Erythroblast (primary cell): ENCODE measurements at places on chromosomes 11 and 22.

DNA sequence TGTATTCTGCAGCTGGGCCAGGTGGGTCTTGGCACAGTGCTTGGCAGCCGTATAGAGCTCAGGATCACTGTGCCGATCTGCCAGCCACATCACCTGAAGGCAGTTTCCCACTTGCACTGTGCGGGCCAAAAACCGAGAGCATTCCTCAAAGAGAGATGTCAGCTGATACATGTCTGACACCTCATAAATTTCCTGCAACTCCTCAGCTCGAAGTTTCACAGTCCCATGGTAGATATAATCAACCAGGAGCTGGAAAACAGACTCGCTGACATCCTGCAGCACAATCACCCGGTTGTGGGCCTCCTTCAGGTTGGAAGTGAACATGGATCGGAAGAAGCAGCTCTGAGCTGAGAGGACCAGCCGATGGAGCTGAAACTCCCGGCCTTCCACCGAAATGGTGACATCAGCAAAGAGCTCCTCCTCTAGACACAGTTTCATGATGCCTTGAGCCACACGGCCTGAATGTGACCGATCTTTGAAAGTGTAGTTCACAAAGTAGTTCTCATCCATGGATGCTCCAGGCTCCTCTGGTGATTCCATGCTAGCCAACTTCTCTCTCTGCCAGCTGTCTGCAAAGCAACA is 1.2 kb downstream of the KBTBD4 start:
- DNase-seq = no peak

GRCh38 chr11:94203070-94203469 is 74.4 kb downstream of the PANX1 start:
- peak; percentile 48 for DNase-seq

- no peak for DNase-seq
These were observed 335.7 kb downstream of the DDX10 start for GRCh38 chr11:109000531-109000930.

DNA sequence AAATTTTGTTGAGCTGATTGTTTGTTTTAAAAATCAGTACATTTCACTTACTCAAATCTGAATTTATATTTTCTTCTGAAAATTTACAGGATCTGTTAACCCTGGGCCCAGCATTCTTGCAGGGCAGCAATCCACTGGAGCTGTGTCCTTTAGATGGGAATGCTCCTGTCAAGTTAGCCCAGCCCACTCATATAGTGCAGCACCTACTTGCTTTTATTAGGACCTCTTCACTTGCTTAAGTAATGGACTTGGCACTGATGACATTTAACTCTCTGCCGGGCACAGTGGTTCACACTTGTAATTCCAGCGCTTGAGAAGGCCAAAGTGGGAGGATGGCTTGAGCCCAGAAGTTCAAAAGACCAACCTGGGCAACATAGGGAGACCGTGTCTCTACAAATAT is 89.6 kb downstream of the HSD17B12 start:
- no peak for DNase-seq

DNA sequence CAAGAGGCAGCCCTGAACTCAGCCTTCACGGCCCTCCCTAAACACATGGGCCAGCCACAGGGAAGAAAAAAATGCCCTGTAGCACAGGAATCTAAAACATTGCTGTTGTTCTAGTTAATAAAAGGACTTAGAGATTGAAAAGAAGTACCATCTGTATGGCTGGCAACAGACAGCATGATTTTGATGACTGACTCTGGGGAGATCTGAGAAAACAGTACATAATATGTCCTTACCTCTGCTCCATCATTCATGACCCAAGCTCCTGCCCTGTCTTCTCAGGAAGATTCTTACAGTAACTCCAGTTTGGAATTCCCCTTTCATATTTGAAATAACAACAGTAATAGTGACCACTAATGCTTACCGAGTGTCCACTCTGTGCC is 244.2 kb downstream of the ETS1 start:
- no peak for DNase-seq
